ENCODE measurements at places on chromosomes 3 and 15.

GRCh38 chr3:59829527-59829926, 779.7 kb upstream of the CFAP20DC start:
- DNase-seq: no peak

DNA sequence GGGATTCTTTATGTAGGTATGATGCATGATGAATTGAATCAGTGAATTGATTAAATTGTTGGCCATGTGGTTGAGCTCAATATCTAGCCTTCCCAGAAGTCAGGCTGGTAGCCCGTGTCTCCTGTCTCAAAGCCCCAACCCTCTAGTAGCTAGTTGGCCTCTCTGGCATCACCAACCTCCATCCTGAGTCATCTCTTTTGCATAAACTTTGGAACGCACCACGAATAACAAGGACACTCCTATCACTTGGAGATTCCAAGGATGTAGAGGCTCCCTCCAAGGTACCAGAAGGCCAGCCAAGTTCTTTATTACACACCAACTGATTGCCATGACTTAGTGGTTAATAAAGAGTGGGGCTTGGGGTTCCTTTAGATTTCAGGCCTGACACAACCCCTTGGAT, 148.4 kb downstream of the APBA2 start:
- no peak for DNase-seq

DNA sequence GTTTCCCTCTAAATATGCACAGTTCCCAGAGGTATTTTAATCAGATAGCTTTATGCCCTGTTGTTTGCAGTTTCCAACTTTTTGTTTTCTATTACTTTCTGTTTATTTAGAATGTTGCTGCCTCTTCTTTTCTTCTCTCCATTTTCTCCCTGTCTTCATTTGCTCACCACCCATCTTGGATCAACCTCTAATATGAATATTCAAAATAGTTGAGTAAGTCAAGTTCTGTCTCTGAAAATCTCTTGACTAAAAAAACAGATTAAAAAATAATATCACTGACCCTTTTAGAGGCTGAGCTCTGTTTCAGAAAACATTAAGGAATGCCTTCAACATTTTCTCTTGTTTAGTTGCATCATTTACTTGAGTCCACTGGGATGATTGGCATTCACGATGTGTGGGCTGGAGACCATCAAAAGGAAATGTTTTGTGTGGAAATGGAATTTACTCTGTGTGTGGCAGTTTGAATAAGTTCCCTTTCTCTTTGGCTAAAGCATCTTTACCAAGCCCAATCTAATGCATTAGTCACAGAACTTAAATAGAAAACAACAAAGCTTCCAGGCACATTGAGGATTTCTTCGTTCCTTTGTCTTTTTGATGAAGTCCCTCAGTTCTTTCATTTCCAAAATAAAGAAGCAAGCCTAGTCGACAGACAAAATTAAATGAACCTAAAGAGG, 633.9 kb upstream of the TGFBR2 start:
- DNase-seq: no peak

DNA sequence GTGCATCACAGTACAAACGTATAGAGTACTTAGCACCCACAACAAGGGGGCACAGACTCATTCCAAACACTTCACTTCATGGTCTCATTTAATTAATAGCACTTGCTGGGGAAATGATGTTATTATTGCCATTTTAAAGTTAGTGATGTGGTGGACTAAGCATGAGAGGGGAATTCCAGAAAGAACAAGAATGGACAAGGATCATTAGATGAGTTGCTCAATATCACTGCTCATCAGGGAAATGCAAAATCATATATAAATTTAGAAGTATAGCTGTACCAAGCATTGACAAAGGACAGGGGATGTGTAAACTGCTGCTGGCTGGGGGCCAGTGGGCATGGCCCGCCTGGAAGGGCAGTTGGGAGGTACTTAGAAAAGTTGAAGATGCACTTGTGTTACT, 14.6 kb downstream of the PRR20G start:
- DNase-seq: no peak

DNA sequence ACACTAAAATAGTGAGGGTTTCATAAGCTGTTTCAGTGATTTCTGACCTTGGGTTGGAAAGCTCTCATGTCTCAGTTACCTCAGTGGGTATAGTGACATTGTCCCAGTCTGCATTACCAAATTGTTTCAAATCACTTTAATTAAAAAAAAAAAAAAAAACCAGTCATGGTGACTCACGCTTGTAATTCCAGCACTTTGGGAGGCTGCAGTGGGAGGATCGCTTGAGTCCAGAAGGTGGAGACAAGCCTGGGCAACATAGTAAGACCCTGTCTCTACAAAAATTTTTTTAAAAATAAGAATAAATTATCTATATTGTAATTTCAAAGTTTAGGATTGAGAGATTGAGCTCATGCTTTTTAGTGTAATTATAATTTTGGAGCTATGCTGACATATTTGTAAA, 78.0 kb downstream of the MBNL1 start:
- DNase-seq: no peak

DNA sequence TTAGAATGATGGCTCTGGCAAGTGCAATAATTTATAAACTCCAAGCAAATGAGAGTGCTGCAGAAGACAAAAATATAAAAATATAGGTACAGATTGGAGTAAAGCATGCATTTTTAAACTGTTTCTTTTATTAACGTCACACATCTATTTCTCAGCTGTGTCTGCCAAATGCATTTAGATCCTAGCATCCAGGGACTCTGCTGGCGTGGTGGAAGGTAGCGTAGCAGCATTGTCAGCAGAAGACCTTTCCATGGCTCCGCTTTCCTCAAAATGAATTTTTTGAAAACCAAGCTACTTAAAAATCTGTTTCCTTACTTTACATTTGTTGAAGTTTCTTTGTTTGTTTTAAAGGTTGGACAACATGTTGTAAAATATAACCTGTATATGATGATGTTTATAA, 16.3 kb upstream of the ATP10A start:
- no peak for DNase-seq

- no peak for DNase-seq
Observed at GRCh38 chr3:11381563-11381962, 109.4 kb downstream of the ATG7 start.

DNA sequence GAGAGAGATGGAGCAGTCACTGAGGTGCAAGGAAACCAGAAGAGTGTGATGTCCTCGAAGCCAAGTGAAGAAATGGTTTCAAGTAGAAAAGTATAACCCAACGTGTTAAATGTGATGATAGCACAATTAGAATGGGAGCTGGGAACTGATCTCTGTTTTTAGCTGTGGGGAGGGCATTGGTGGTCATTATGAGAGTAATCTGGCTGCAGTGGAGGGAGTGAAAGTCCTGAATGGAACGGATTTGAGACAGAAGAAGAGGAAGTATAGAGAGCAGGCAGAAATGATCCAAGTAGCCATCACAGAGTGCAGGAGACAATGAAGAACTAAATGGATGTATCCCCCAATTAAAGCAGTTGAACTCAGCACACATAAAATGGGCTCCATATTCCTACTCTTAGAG, 235.3 kb downstream of the IGSF11 start:
- DNase-seq: no peak

GRCh38 chr15:77584201-77584600, 48.5 kb downstream of the LINGO1 start:
- DNase-seq: no peak

DNA sequence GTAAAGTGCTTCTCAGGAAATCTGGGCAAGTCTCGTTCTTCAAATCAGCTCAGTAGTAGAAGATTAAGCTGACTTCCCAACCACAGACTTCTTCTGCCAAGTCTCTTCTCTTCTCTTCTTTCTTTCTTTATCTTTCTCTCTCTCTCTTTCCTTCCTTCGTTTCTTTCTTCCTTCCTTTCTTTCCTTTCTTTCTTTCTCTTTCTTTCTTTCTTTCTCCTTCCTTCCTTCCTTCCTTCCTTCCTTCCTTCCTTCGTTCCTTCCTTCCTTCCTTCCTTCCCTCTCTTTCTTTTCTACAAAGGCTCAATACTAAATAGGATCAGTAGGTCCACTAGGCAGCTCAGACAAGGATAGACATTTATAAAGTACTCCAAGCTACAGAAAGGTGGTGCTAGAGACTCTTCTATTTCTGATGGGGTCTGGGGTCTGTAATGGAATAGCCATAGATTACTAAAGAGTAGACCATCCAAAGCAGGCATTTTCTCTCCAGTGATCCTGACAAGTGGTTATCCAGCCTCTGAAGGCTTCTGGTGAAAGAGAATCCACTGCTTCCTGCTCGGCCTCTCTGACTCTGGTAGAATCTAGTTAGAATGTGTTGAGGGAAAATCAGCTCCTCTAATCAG, 100.8 kb downstream of the TPRG1 start:
- DNase-seq: no peak

DNA sequence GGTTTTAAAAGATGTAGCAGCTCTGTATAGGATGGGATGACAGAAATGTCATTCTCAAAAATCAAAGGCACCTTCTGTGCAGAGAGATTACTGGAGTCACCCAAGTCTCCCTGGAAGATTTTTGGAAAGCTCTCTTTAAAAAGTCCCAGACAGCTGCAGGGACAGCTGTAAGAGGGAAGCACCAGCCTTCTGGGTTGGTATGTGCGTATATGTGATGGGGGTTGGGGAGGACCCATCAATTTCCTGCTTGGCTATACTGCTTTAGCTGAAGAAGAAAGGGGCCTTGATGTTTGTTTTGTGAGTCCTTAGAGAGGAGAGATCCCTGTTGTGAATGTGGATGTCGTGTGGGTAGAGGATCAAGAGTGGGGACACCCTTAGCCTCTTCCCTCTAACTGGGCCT, 5.4 kb upstream of the SEC11A start:
- no peak for DNase-seq

DNA sequence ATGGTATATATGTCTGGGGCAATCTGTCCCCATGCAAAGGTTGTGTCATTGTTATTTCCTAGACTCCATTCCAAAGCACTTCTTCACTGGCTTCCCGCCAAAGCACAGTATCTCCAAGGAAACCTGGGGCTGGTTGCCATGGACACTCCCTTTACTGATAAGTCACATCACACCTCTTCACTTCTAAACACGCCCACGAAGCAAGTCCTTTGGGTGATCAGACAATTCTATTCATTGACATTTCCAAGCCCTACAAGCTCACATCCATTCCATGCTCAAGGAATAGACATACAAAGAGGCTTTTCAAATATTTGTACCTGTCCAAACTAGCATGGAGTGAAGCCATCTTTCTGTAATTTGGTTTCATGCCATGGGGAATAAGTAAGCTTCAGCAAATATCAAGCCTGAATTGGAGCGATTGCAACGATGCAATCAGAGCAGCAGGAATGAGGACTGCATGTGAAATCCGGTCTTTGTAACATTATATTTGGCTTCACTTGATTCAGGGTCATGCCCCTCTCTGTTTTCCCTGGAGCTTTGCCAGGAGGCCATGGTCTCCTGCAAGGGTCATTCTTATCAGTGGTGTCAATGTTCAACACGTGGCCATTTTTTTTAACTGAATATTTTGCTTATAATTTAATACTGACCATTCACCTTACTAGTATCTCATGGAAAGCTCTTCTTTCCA, 201.6 kb upstream of the TMC3 start:
- peak; percentile 77 for DNase-seq

DNA sequence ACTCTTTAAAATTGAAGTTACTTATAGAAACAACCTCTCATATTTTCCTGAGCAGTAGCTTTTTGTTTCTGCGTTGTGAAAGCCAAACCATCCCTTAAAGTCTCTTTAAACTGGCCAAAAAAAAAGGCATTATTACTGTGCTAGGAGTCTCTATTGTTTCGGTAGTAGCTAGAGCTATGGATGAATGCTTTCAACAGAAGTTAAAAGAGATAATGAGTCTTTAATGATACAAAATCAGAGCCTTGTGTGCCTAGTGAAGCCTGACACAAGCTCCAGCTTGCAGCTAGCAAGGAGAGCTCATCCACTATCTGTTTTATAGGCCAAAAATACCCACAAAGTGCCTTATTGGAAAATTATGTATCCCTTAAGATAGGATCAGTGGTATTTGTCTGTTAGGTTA, 360.4 kb upstream of the CDIN1 start:
- no peak for DNase-seq

GRCh38 chr15:45720183-45720582, 85.4 kb downstream of the SQOR start:
- DNase-seq: no peak

- DNase-seq: peak; percentile 61
Observed at GRCh38 chr15:89143503-89144162, 55.4 kb downstream of the ABHD2 start.

DNA sequence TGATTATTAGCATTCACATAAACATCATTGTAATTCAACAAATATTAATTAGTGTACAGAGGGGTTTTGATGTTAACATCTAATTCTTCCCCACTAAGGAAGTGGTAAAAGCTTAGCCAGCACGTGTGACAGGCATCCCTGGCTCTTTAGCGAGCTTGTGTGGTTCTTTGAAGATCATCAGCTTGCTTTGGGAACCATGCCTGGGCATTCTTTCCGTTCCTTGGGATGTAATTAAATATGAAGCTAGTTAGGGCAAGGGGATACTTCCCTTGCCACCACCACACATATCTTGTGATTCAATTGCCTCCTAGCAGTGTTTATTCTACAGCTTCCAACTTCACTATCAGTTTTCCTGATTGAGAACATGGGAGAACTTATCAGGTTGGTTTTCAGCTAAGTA, 246.5 kb downstream of the MYRIP start:
- DNase-seq: no peak

DNA sequence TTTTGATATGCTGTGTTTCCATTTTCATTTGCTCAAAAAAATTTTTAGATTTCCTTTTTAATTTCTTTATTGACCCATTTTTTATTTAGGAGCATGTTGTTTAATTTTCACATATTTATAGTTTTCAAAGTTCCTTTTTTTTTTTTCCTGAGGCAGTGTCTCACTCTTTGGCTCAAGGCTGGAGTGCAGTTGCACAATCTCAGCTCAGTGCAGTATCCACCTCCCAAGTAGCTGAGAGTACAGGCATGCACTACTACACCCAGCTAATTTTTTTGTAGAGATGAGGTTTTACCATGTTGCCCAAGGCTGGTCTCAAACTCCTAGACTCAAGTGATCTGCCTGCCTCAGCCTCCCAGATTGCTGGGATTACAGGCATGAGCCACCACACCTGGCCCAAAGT, 36.2 kb downstream of the PFN2 start:
- no peak for DNase-seq

DNA sequence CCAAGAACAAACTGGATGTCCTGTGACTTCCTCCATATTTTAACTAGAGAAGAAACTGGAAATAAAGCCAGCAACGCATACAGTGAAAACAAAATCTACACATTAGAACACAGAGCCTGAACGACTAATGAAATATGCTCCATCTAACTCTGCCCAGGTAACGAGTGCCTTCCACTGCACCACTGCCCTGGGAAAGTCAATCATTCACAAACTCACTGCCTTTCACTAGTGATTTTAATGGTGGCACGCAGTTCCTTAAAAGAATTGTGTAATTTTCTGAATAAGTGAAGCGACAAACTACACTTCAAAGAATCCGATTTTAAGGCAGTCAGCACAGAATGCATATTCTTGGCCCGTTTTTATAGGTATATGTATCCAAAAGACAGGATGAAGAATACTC, 416.0 kb downstream of the SHQ1 start:
- DNase-seq: no peak

- DNase-seq: no peak
Observed at GRCh38 chr3:128195369-128195768, 42.1 kb downstream of the EEFSEC start.

- no peak for DNase-seq
Observed at GRCh38 chr3:123656274-123656673, 71.4 kb upstream of the HACD2 start.

Data from NCI-H2171 (cell line).